ENCODE measurements at places on chromosomes 16 and 17.

DNA sequence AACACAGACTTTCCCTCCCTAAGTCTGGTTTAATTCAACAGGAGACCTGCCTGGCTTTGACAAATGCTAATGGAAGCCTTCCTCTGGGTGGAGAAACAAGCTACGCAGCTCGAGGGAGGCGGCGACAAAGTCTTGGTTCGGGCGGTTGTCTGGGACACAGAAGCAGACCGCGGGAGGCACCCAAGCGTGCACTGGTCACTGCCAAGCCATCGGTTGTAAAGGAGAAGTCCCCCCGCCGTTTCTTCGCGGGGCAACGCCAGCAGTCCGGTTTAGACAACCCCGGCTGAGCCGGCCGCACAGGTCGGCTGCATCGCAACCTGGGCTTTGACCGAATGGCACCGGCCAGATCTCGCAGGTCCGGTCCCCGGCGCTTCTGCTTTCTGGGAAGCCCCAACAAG, 586 bp downstream of the GLYR1 start:
- no peak for DNase-seq

GRCh38 chr17:27560668-27561067, 70.3 kb upstream of the LGALS9 start:
- no peak for DNase-seq

GRCh38 chr16:81700071-81700779, 78.9 kb upstream of the PLCG2 start:
- no peak for DNase-seq

- peak; percentile 79 for DNase-seq
Measured at GRCh38 chr17:7023576-7024401, 939 bp downstream of the BCL6B start.

DNA sequence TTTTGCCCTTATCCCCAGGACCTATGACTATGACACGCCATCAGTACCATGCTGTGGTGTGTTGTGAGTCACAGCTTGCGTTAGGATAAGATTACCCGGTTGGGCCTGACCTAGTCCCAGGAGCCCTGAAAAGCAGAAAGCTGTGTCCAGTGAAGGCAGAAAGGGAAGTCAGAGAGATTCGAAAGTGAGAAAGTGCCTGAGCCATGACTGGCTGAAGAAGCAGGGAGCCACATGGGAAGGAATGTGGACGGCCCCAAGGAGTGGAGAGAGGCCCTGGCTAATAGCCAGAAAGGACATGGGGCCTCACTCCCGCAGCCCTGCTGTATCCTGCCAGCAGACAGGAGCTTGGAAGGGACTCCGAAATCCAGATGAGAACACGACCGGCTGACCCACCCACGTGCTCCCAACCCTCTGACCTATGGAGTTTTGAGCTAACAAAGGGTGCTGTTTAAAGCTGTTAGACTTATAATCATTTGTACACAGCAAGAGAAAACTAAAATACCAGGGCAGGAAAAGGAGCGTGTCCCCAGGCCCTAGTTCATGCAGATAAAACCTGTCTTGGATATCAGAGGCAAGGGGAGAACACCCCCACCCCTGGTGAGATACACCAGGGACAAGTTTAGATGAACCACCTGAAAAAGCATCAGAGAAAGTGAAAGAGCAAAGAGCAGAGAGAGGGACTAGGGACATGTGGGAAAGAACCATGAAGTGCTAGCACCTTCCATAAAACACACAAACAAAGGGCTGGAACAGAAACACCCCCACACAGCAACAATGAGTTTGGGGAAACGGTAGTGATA, 115.3 kb downstream of the SLC39A11 start:
- no peak for DNase-seq

GRCh38 chr17:47066841-47067682, 88.0 kb upstream of the RPRML start:
- DNase-seq = peak; percentile 33

GRCh38 chr17:32628271-32629044, 141.7 kb downstream of the CDK5R1 start:
- no peak for DNase-seq

Data from stimulated activated CD4-positive, alpha-beta T cell treated with anti-CD3 and anti-CD28 coated beads, Interleukin-15, amount 100 ng/mL, for 1 hour (primary cell).